SK-N-MC (cell line): ENCODE measurements at places on chromosomes 2 and 18.

DNA sequence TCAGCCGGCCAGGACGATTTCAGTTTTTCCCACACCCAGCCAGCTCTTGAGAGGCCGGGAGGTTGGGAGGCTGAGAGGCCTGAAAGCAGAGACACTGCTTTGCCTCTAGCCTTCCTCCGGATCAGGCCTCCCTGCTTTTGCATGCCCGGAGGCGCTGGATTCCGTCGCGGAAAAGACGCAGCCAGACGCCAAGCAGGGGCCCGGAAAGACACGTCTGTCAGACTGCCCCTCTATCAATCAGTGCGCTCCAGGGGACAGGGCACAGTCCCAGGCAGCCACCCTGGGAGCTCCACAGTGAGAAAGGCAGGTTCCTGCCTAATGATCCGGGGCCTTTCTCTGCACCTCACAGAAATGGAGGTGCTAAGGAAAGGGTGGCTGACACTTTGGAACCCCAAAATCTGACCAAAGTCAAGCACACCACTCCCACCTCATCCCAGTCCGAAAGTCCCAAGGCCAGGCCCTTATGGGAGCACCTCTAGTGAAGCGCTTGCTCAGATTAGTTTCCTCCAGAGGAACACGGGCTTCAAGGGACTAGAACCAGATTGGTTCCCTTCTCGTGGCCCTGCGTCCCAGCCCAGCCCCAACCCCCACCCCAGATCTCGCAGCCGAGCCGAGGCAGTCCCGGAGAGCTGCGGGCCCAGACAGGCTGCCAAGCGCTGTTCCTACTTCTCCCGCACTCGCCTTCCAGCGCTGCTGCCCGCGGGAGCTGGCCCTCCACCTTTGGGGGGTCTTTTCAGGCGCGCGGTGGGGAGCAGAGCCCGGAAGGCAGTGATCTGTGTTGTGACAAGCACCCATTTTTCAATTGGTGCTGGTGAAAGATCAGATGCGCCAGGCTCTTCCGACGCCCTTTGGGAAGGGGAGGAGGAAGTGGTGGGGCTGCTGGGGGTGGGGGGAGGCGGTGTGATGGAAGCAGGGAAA lies 5.0 kb downstream of the DLX1 start:
- DNase-seq = no peak

DNA sequence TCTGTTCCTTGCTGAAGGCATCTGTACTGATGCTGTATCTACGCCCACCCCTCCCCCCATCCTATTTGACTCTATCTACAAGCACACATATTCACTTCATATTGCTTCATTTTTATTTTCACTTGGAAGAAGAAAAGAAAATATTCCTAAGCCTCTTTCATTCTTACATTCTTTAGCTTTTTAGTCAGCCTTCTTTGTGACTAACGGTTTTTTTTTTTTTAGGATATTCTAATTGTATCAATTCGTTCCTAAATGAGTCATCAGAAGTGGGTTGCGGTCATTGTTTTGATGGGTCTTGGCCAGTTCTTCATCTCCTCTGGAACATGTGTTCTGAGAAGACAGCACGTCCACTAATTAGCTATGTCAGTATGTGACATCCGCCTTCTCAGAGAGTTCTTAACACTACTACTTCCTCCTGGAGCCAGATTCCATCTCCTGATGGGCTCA lies 88.7 kb downstream of the MYO1B start:
- no peak for DNase-seq

DNA sequence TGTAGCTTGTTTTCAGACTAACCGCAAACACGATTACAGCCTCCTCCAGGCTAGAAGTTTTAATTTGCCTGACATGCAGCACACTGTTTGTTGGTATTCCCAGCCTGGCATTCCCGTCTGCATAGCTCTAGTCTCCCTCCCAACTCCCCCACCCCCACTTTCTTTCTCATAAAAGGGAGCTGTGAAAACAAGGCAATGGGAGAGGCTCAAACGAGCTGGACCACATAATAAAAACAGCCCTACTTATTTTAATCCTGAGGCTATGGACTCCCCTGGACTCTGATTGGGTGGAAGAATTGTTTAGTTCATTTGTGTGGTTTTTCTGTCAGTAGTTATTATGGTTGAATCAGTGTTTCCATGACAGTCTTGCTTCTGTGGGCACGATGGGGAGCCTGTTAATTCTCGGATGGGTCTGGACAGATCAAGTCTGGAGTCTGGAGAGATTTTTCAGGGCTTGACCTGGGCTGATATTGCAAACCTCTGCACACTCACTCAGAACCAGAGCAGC lies 1.2 kb downstream of the STON1 start:
- DNase-seq = peak; percentile 61

DNA sequence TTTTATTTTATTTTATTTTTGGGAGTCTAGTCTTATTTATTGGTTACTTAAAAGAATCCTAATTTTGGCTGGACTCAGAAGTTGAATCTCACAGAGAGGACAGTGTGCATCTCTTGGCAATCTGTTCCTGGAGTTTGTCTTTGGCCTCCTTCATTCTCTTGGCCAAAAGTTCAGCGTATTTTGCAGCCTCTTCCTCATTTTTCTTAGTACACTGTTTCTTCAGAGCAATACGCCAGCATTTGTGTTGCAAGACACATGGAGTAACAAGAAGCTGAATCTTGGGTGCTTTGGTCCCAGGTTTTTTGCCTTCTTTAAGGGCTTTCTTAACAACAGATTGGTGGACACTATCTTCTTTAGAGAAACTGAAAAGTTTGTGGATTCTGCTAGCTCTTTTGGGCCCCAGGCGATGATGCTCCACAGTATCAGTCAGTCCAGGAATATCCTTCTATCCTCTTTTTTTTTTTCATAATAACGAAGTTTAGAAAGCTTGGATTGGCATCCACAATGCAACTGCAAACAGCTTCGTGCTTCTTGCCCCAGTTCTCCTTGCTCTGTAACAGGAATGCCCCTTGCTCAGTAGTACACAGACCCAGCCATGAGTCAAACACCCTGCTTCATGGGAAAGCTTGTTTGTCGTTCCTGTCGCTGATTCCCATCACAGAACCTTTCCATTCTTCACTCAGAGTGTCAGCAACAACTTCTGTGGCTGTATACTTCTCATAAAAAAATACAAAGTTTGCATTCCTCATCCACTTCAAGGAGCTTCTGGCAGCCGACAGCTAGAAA lies 34.8 kb upstream of the RFX8 start:
- DNase-seq = no peak

DNA sequence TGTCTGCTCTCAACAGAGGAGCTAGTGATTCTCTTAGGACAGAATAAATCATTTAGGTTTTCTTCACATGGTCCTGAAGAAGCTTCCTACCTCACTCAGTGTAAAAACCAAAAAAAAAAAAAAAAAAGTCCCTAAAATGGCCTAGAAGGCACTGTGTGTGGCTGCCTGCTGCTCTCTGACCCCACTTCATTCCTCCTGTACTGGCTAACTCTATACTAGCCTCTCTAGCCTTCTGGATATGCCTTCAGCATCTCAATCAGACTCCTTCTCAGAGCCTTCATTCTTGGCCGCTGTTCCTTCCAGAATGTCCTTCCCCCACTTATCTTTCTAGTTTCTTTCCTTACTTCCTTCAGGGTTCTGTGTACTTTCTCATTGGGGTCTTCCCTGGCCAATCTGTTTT lies 82.1 kb downstream of the CERS6 start:
- DNase-seq = no peak

DNA sequence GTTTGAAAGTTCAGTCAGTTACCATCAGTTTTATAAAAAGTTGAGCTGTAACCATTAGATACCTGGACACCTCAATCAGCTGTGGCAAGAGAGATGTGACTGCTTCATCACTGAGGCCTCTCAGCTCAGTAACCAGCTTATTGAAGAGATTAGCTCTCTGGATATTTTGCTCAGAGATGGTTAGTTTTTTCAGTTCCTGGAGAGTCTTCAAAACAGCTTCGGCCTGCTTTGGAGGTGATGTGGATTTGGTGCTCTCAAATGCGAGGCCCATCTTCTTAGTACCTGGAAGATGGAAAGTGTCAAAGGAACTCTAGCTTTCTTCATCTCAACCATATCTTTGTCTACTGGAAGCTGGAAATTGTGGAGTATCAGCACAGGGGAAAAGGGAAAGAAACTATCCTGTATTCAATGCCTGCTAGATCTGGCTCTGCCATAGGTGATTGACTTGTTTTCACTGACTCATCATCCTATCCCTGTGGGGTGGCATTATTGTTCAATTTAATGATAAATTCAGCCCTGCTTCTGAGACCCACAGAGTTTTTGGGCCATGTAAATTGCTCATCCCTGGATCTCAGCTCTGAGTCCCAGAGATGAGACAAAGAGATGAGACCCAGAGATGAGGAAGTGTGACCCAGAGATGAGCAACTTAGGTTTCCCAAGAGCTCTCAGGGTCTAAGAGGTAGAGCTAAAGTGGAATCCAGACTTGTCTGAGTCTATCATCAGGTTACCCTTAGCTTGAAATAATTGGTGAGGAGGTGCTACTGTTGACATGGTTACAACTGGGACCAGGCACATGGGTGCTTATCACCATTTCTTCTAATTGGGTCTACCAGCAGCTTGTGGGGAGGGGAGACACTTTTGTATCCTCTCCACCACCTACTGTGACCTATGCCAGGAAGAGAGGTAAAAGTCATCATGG lies 10.4 kb downstream of the APOB start:
- no peak for DNase-seq

GRCh38 chr2:160355080-160355479 lies 138.5 kb downstream of the RBMS1 start:
- DNase-seq = no peak
